ENCODE measurements at places on chromosomes 5 and 9.

- DNase-seq = no peak
Measured at GRCh38 chr9:93156475-93157008, 22.5 kb upstream of the NINJ1 start.

- no peak for DNase-seq
Measured at GRCh38 chr9:36141288-36141687, 4.8 kb downstream of the GLIPR2 start.

DNA sequence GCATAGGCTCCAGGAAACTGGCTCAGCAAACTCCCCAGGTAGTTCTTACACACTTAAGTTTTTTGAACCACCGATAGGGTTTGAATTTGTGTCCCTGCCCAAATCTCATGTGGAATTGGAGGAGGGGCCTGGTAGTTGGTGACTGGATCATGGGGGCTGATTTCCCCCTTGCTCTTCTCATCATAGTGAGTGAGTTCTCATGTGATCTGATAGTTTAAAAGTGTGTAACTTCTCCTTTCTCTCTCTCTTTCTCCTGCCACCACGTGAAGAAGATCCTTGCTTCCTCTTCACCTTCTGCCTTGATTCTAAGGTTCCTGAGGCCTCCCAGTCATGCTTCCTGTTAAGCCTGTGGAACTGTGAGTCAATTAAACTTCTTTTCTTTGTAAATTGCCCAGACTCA, 22.4 kb upstream of the HACD4 start:
- no peak for DNase-seq

DNA sequence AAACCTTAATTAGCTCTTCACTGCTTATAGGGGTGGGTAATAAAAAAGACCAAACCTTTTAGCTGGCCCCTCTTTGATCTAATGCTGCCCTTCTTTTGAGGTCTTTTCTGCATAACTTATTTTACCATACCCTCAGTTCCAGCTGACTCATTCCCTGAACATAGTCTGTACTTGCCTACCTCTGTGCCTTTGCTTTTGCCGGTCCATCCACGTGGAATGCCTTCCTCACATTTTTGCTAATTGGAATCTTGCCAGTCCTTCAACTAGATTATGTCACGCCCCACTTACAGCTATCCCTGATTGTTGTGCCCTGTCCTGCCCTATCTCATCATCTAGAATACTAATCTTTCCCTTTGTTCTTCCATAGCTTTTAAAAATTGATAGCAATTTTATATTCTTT, 44.2 kb downstream of the FAF2 start:
- no peak for DNase-seq

DNA sequence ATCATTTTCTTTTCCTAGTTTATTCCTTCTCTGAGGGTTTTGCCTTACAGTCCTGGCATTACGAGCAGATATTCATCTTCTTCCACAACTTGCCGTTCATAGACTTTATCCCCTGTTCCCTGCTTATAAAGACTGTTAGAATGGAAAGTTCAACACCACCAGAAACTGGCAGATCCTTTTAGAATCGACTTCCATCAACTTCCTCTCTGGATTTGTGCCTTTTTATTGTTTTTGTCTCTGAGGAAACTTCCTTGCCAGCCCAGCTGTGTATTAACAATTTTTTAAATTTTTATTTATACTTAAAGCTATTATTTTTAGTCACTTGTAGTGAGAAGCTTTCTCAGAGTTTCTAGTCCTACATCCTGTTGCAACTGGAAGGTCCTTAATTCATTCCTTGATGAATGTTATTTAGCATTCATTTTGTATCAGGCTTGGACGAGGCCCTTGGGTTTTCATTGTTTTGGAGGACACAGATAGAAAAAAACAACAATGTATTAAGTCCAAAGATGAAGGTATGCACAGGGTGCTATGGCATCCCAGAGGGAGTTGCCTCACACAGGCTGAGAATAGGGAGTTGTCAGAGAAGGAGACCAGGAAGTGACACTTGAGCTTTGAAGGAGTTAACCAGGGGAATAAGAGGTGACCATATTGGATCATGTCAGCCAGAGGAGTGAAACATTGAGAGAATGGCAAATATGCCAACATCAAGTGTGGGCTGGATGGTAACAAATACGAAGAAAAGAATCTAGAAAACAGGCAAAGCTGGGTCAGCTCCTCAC, 81.3 kb downstream of the ADAMTSL1 start:
- no peak for DNase-seq

GRCh38 chr9:124894741-124895170, 32.8 kb downstream of the ARPC5L start:
- no peak for DNase-seq

DNA sequence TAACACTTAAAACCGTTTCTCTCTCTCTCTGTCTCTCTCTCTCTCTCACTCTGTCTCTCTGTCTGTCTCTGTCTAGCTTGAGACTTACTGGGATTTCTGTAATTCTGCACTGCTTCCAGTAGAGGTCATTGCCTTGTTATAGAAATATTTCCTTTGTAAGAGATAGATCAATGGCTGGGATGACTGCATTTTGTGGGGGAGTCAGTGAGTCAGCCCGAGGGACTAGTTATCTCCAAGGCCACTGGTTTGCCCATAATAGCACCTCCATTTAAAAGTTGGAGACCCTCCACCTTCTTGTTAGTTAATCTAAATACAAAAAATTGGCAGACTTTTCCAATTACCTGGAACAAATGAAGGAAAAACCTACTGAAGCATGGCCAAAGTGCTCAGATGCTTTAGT, 547.2 kb downstream of the LRRC70 start:
- DNase-seq = no peak

- DNase-seq = no peak
Measured at GRCh38 chr9:92504881-92505280, 22.6 kb upstream of the ASPN start.

DNA sequence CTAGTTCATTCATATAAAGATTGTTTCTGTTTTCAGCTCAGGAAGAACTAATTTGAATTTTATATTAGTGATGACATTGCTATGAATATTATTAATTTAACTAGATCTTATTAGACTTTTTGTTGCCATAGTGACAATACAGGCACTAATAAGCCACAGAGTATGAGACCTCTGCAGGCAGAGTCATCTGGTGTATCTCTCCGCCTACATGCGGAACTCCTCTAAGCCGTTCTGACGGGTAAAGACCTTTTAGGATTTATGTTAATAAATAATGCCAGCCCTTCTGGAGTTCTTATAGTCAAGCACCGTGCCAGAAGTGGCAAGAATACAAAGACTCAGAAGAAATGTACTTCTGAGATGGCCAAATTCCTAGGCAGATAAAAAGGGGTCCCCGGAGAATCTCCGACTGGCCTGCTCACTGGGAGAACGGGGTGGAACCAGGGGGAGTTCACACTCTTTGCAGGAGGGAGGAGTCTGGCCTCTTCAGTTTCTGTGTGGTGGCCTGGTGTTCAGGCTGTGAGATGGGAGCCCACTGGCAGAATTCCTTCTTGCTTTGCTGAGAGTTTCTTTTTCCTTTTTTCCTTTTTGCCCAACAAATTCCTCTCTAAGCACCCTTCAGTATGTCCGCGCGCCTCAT, 85.1 kb upstream of the IL12B start:
- DNase-seq = no peak

- DNase-seq = no peak
Measured at GRCh38 chr5:36174119-36174518, 22.2 kb downstream of the SKP2 start.

DNA sequence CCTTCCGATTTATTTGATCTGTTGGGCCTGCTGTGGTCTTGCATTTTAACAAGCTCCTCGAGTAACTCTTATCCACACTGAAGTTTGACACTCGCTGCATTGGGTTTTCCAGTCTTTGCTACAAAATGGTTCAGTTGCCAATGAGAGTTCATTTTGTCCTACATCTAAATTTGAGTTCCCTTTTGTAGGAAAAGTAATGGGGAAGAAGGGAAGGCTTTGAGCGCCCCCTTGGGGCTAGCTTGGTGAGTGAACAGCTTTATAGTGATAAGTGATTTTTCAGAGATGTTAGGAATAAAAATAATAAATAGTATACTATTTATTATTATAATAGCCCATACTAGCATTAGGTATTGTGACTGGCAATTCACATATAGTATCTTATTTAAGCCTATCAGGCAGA, 89.9 kb upstream of the GNAQ start:
- peak; percentile 68 for DNase-seq

- no peak for DNase-seq
Measured at GRCh38 chr5:1037671-1038416, 29.2 kb downstream of the NKD2 start.

DNA sequence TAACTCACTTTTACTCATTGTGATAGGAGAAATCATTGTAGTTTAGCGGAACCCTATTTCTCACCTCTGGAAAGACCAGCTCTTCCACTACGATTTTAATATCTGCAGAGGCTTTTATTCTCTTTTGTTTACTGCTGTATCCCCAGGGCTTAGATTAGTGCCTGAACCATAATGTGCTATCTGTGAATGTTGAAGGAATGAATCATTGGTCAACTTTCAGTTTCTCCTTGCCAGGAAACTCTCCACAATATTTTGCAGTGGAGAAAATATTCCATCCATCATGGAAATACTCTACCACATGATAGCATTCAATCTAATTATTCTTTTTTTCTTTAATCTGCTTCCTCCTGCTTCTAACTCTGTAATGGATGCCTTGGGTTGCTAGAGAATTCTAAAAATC, 263.5 kb upstream of the PTPRD start:
- DNase-seq = no peak

DNA sequence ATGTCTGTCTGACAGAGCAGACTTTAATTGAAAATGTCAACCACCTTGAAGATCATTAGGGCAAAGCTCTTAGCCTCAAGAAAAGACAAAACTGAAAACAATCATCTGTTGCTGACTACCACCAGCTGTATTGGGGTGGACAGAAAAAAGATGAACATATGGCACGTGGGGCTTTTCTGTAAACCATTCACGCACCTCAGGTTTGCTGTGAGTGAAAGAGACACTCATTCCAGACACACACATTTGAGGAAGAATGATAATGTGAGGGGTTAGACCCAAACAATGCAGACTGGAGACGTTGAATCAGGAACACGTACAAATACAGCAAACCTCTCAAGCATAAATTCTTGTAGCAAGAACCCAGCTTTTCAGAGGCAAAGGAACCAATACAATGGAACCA, 158.7 kb downstream of the EBF1 start:
- no peak for DNase-seq

DNA sequence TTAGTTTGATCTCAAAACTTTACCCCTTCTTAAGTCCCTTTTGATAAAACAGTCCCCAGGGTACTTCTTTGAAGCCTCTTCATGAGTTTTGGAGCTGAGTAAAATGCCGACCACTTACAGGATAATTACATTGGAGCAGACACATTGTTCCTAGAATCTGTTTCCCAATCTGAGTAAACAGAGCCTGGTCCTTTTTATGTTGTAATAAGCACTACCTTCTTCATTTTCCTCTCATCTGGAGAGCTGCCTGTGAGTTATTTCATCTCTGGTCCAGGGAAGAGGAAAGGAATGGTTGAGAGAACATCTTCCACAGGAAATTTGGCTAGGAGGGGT, 26.3 kb upstream of the GALNT10 start:
- DNase-seq = no peak

GRCh38 chr5:123571927-123572326, 60.0 kb downstream of the CSNK1G3 start:
- no peak for DNase-seq

GRCh38 chr5:179558932-179559283, 8.6 kb downstream of the RUFY1 start:
- DNase-seq = peak; percentile 61

DNA sequence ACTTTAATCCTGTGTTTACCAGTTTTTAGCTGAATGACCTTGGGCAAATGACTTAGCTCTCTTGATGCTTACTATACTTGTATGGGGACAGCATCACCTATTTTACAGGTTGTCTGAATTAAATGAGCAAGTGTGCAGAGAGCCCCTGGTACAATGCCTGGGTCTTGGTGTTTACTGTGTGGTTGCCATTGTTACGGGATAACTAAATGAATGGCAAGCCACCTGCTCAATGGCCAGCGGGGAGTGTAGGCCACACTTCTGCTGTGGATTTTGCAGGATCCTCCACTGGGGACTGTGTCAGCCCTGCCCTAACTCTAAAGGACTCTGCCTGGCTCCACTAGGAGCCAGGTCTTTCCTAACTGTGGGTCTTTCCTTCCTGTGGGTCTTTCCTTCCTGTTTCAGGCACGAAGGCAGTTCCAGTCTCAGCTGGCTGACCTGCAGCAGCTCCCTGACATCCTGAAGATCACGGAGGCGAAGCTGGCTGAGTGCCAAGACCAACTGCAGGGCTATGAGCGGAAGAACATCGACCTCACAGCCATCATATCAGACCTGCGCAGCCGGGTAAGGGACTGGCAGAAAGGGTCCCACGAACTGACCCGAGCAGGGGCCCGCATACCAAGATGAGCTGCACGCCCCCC, 10.3 kb upstream of the GLE1 start:
- peak; percentile 58 for DNase-seq

- DNase-seq = no peak
Measured at GRCh38 chr9:122991370-122991830, 42.1 kb upstream of the GPR21 start.

- DNase-seq = no peak
Measured at GRCh38 chr5:10576121-10576789, 12.4 kb downstream of the ANKRD33B start.

- no peak for DNase-seq
Measured at GRCh38 chr5:149605998-149606724, 24.9 kb downstream of the ARHGEF37 start.

DNA sequence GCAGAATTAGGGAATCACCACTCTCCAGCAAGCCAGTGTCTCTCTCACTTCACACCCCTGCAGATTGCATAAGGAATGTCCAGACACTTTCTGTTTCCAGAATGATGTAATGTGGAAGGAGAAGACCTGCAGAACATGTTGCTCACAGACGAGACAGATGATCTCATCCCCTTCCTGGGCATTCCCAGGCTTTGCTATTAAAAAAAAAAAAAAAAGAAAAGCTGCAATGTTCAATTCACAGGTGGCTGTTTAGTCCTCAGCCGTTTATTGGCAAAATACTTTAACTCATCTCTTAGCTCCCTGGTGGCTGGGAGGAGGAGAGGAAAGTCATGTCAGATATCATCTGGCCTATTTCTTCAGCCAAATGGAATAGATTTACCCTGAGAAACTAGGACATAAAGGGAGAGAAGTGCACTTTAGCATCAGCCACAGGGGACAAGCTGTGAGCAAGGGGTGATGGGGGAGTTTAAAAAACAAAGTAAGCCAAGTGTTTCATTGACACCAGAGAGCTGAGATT, 95.9 kb upstream of the TNC start:
- DNase-seq = no peak

- no peak for DNase-seq
Measured at GRCh38 chr5:133527311-133527710, 85.0 kb downstream of the FSTL4 start.

GRCh38 chr5:94849324-94849723, 230.9 kb downstream of the SLF1 start:
- DNase-seq = no peak

GRCh38 chr5:122788996-122789395, 14.1 kb downstream of the SNX2 start:
- DNase-seq = no peak

- no peak for DNase-seq
Measured at GRCh38 chr5:168765551-168766425, 186.6 kb upstream of the PANK3 start.

DNA sequence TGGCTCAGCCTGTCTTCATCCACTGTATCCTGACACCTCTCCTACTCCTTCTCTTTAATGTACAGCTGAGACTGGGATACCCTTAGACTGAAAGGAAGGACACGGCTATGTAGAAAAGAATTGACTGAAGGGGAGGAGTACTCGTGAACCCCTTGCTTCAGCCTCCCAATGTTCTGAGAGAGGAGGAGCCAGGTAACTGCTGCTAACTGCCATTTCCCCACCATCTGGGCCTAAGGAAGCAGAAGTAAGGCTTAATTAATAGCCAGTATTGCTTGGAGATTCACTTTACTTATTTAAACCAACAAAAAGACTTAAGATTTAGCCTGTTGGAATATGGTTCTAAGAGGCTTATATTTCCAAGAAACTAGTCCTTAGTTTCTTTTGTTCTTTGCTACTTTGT, 18.8 kb upstream of the RGS3 start:
- DNase-seq = no peak
